NCI-H187 treated with DMSO at 0.1 percent for 48 hours (cell line): ENCODE measurements at places on chromosomes 5 and 9.
A peak's percentile ranks its signal among the peaks of the same experiment; 100 is the strongest.

DNA sequence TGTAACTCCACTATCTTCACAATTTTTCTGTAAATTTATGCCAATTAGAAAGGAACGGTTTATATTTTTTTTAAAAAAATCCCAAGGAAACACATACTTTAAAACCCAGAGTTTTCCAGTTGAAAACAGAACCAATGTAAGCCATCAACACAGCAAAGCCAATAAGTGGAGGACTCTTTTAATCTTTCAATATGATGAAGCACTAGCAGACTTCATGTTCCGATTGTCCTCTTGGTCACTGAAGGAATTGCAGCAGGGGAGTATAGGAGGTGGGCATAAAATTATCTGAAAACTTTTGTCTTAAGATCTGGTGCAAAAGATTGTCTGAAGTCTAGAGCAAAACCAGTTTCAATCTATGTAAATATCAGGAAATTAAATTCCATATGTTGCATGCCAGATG is 102.1 kb upstream of the PAPPA start:
- DNase-seq: no peak

- peak; percentile 69 for DNase-seq
These were observed 333.6 kb downstream of the PIK3R1 start for GRCh38 chr5:68548959-68549676.

GRCh38 chr9:137971477-137972138 is 94.0 kb downstream of the CACNA1B start:
- DNase-seq: no peak

DNA sequence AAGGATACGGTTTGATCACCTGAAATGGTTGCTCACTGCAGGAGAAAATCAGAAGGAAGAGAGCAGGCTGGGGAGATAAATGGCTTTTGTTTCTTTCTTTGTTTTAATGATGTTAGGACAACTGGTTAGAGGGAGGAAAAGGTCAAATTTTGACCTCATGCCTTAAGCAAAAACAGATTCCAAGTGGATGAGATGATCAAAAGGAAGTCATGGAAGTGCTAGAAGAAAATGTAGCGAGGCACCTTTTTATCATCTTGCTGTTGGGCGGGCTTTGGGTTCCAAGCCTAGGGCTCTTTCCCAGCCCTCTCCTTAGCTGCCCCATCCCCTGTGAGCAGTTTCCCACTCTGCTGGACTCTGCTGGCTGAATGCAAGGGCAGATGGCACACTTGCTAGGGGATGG is 127.9 kb downstream of the ADAMTS2 start:
- no peak for DNase-seq

GRCh38 chr9:12640866-12641636 is 52.1 kb upstream of the TYRP1 start:
- DNase-seq: no peak

DNA sequence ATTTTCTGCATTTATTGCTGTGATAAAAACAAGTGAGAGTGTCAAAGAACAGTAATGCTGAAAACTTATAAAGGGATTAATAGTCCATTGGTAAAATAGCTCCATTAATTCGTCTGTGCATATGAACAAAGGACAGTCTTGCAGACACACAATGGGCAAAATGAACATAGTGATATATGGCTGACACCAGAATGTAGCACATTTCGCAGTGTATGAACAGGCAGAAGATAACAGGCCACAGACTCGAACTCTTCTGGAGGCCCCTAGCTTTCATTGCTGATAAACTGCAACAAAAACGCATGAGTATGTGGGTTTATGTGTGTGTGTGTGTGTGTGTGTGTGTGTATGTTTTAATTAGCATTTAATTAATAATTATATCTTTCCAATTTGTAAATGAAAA is 354.8 kb downstream of the TAF11L14 start:
- DNase-seq: no peak

DNA sequence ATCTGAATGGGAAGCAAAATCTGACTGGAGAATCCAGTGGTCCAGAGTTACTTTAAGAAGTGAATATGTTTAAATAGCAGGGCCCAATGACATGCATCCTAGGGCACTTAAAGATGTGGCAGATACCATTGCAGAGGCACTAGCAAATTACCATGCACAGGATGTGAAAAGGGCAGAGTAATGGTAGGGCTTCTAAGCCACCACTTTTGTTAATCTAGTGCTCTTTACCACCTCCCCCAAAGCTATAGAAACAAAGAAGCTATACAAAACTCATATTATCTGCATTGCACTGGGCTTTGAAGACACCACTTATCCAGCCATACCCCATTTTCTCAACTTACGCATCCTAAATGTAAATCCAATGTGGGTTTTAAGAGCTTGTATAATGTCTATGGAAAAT is 81.2 kb downstream of the ZCCHC7 start:
- no peak for DNase-seq

DNA sequence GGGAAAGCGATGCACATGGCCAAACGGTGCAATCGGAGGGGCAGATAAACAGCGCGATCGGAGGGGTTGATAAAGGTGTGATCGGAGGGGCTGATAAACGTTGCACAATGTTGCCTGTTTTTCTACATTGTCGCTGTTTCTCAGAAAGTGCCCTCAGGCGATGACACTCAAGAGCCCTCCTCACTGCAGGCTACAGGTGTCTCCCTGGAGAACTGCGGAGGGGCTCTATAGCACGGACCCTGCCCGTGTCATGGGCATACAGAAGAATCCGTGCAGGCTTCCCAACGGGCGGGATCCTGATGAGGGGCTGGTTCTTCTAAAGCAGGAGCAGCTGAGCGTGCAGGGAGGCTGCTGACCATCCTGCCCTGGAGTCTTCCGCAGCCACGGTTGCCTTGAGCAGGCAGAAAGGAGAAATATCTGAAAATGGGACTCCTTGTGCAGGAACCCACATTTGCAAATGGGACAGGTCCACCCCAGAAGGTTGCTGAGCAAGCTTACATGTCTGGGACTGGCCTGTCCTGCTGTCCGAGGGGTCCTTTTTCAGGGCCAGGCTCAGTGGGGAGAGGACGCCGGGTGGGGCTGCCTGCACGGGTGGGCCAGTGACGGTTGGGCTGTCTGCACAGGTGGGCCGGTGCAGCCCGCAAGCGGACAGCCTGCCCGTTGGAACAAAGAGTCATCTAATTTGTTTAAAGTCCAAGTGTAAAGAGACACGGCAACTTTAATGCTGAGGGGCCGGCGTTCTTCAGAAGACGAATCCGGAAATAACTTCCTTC is 25.1 kb upstream of the LPCAT1 start:
- no peak for DNase-seq

DNA sequence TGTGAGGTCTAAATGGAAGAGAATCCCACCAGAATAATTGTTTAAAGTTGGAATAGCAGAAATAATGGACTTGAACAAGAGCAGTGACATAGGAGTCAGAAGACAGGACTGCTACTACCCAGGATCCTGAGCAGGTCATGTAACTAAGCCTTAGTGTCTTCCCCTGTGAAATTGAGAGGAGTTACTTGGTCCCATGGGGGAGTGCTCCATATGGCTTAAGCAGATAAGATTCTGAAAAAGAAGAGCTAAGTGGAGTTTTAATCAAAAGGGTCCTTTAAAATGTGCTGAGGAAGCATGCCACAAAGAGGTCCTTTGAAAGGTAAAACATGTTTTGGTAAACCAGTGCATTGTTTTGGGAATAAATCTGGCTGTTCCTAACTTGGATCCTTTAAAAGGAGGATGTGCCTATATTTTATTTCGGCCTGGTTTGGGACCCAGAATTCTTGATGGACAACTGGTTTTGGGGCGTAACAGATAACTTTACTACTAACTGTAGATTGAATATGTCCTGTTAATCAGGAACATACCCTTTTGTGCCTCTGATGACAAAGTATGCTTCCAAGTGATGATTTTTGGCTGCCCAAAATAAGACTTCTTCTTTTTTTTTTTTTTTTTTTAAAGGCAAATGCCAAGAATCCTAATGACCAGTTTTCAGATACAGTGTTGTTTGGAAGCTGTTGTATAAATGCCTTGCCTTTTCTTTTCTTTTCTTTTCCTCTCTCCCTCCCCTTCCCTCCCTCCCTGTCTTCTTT is 5.7 kb downstream of the RCL1 start:
- no peak for DNase-seq

DNA sequence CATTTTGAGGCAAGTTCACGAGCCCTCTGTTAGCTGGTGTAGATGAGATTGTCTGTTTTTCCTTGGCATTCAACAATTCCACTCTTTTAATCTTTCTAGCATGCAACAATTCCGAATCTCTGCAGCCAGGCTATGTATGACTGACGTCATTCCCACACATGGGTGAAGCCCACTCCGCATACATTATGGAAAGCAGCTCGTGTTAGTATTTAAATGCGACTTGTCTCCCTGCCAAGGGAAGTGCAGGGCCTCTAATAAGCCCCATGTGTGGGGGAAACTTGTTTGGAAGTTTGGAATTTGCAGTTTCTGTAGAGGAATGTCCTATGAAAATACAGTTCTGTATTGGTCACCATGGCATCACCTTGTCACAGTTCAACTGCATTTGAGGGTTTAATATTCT is 146.0 kb upstream of the FBXL7 start:
- DNase-seq: no peak

GRCh38 chr9:16689351-16689938 is 181.0 kb downstream of the BNC2 start:
- peak; percentile 8 for DNase-seq

GRCh38 chr5:171762021-171762608 is 23.5 kb upstream of the SMIM23 start:
- DNase-seq: no peak

GRCh38 chr5:106269252-106269843 is 1401.4 kb downstream of the EFNA5 start:
- no peak for DNase-seq

DNA sequence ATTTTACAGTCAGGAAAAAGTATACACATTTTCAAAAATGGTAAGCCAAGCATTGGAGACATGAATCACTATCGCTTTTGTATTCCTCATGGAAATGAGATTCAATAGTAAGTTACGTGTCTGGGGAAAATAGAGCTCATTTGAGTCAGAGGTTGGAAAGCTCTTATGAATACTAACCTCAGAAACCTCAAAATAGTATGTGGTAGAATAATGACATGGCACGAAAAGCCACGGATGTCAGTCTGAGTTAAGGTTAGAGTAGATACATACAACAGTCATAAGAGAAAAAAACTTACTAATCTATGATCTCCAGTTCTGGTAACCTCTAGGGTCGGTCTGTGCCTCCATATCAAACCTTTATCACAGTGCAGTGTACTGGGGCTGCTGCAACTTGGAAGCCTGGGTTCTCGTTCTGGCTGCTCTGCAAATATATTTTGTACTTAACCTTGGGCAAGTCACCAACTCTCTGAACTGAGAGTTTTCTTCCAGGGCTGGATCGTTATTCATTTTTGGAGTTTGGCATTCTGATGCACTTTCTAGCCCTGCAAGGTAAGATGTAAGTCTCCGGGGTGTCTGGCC is 31.8 kb downstream of the MAP1B start:
- no peak for DNase-seq

GRCh38 chr5:125484272-125484741 is 737.9 kb upstream of the ZNF608 start:
- no peak for DNase-seq

- DNase-seq: peak; percentile 41
These were observed 24.5 kb downstream of the CAVIN4 start for GRCh38 chr9:100602342-100602801.

DNA sequence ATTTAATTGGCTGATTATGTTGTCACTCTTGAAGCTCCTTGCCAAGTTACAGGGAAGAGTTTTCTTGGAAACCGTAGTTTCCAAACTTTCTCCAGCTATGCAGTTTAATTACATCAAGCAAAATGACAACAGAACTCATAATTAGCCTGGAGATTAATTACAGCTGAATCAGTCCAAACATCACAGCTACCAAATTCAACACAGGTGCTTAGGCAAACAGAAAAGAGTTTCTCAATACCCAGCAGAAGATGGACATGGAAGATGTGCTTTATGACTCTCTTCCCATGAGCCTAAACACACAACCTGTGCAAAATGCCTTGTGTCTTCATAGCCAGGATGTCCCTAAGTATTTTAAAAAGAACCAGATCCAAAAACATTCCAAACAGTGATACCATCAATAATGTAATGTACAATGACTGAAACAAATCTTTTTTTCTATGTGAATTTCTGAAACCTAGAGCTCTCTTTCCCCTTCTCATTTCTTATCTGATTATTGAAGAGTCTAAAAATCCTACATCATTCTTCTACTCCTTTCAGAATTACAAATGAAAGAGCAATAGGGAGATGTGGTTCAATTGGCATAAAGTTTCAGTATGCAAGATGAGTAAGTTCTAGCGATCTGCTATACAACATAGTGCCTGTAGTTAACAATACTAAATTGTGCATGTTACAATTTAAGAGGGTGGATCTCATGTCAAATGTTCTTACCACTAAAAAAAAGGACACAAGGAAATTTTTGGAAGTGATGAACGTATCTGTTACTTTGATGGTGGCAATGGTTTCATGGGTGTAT is 124.3 kb downstream of the RASEF start:
- no peak for DNase-seq

GRCh38 chr5:17808566-17808965 is 174.3 kb downstream of the TAF11L14 start:
- no peak for DNase-seq

DNA sequence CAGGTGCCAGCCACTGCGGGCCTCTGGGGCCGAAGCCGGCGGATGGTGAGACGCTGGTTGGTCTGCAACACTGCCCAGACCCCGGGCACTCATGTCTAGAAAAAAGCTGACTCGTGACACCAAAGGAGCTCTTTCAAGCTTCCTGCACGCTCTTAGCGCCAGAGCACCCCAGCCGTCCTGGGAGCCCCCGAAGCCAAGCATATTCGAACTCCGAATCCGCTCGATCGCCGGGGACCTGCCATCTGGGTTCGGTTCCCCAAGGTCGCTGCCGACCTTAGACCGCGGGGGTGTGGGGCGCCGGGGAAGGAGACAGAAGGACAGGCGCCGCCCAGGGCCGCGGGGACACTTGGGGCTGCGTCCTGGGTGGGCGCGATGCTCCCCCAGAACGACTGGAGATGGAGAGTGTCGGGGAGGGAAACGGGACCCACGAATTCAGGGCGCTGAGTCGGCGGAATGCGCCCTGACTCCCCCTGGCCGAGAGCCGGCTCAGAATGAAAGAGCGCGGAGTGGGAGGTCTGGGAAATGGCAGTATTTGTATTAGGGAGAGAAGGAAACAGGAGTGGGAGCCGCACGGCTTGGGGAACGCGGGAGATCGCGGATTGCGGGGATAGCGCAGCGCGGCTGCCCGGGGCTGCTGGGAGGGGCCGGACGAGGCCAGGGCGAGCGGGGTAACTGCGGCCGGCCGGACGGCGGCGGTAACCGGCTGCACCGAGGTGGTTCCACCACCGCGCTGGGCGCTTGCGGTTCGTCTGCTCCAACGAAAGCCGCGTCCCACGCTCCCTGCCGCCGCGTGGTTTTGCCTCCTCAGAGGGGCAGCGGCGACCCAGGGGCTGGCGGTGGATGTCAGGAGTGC is 20.1 kb upstream of the MARCHF6 start:
- DNase-seq: no peak

- no peak for DNase-seq
These were observed 60.3 kb downstream of the CDKN2A start for GRCh38 chr9:21933865-21934264.

- DNase-seq: no peak
These were observed 169.4 kb downstream of the APBA1 start for GRCh38 chr9:69502671-69503301.

GRCh38 chr5:16809010-16809394 is 127.1 kb downstream of the MYO10 start:
- DNase-seq: no peak

GRCh38 chr5:33549982-33550567 is 109.3 kb downstream of the TARS1 start:
- no peak for DNase-seq

GRCh38 chr5:25858019-25858418 is 1180.4 kb downstream of the CDH9 start:
- no peak for DNase-seq
